ENCODE measurements at places on chromosomes 5 and 9.

DNA sequence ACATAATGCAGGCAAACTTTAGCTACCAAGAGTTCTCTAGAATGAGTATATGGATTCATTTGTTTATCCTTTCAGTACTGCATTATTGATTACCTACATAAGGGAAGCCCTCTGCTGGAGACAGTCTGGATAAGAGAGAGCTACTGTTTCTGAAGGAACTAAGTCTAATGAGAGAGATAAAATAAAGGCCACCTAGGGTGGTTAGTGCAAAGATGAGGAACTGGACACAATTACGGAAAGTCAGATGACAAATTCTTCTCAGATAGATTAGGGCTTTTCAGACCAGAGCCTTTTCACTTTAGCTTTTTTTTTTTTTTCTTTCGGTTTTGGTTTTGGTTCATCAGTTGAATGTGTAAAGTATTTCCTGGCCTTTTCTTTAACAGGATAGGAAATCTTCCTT lies 31.3 kb downstream of the ISOC1 start:
- DNase-seq, result no peak

- no peak for DNase-seq
Measured at GRCh38 chr5:50302815-50303490, 138.1 kb downstream of the EMB start.

- DNase-seq, result peak; percentile 62
Measured at GRCh38 chr5:128062172-128062746, 21.3 kb upstream of the SLC12A2 start.

DNA sequence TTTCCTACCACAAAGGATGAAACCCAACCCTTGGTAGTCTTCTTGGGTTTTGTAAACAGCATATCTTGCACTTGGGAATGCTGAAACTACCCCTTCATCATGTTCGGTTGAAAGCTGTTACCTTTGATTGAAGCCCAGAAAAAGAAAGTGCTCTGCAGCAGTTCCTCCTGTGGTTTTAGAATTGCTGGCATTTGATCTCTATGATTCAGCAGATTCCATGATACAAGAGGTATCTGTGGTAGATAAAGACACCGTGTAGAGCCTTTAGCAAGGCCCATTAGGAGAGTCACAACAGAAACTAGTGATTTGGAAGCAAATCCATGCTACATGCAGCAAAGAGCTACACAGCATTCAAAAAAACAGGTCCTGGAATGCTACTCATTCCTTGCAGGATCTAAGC lies 557.0 kb downstream of the TLE1 start:
- no peak for DNase-seq

DNA sequence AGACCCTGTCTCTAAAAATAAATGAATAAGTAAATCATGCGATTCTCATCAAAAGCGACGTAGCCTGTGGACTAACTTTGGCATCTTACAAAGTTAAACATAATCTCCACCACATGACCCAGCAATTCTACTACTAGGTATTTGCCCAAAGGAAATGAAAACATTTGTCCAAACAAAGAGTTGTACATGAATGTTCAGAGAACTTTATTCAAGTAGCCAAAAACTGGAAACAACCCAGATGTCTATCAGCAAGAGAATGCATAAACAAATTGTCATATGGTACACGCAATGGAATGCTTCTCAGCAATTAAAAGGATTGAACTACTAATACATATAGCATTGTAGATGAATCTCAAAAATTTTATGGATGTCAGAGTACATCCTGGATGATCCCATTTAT lies 82.6 kb downstream of the ADRB2 start:
- peak; percentile 62 for DNase-seq

GRCh38 chr9:12702160-12702758 lies 9.1 kb downstream of the TYRP1 start:
- DNase-seq, result no peak

GRCh38 chr5:127993476-127993875 lies 90.1 kb upstream of the SLC12A2 start:
- no peak for DNase-seq

GRCh38 chr9:93238953-93239925 lies 55.3 kb downstream of the WNK2 start:
- no peak for DNase-seq

- DNase-seq, result no peak
Measured at GRCh38 chr5:134536876-134537275, 11.4 kb downstream of the JADE2 start.

DNA sequence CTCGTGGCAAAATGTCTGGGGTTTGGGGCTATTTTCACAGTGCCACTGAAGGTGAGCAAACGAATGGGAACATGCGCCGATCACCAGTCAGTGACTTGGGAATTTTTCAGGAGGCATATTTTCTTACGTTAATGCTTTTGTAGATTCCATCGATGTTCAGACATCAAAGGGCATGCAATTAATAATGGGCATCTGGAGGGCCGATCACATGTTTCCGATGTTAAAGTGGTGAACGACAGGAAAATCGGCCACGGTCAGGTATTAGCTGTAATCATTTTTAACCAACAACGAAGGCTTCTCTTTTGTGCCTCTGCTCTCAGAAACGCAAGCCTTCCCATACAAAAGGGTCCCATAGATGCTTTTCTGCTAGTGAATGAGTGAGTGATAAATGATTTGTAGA lies 155.0 kb upstream of the PITX1 start:
- no peak for DNase-seq

DNA sequence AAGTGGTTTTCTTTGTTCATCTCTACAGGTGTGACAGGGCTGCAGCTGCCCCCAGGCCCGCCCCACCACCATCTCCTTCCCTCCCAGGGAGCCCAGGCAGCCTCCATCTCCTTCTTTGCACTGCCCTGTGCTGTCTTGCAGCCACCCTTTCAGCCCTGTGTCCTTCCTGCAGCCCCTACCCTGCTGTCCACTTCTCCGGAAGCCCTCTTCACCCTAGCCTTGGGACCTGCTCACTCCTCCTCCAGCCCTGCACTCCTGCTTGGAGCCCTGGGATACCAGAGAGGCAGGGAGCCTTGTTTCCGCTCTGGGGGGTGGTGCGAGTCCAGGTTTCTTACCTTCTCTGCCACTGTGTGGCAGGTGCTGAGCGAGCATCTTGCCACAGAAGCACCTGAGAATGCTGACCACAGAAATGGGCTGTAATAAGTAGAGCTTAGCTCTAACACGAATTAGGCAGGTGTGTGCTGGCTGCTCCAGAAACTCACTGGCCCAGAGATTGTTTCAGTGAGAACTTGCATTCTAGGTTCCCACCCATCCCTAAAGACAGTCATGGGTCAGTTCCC lies 51.3 kb upstream of the GADD45G start:
- DNase-seq, result no peak

DNA sequence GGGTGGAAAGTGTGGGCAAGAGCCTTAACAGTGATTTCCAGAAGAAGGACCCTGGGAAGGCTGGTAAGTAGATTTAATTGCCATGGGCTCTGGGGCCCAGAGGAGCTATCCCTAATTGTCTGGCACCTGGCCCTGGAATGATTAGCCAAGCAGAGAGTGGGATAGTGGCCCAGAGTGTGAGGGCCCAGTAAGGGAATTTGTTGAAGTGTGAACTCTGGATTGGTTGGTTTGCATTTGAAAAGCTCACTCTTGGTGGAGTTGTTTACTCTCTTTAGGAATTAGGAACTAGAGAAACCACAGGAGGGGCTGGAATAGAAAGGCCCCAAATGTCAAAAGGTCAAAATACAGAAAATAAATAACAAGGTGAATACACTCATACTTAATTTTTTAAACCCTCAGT lies 207.1 kb downstream of the GABRG2 start:
- no peak for DNase-seq

- DNase-seq, result no peak
Measured at GRCh38 chr5:62680121-62680520, 101.5 kb downstream of the LRRC70 start.

DNA sequence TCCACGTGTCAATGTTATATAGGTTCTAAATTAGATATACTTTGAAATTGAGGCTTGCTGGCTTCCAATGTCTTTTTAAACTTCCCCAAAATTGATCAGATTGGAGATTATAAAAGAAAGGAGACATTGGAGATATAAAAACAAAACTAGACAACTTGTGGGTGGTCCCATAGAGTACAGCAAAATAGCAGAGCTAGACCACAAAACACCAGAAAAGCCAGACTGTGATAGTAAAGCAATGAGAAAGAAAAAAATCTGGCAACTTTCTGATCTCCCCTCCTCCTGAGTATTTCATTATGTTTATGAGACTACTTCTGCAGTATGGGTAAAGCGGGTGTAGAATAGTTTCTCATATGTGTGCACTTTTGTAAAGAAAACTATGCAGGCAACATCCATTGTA lies 713.8 kb upstream of the MEF2C start:
- no peak for DNase-seq

GRCh38 chr9:27362447-27363210 lies 65.7 kb upstream of the EQTN start:
- DNase-seq, result no peak

DNA sequence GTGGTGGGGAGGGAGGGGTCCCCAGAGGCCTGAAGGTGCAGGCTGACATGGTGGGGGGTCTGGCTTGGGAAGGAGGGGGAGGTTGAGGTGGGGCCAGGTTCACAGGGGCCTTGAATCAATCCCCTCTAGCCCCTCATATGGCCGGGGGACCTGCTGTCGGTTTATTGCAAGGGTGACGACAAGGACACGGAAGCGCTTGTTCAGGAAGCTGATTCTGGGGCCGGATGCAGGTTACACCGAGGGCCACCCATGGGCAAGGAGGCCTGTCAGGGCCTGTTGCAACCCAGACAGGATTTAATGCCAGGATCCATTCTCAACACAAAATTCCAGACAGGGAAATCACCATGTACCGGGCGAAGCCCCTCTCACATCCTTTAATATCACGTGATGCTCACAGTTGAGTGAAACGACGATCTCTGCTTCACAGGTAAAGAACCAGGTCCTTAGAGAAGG lies 41.6 kb upstream of the SYNPO start:
- no peak for DNase-seq

DNA sequence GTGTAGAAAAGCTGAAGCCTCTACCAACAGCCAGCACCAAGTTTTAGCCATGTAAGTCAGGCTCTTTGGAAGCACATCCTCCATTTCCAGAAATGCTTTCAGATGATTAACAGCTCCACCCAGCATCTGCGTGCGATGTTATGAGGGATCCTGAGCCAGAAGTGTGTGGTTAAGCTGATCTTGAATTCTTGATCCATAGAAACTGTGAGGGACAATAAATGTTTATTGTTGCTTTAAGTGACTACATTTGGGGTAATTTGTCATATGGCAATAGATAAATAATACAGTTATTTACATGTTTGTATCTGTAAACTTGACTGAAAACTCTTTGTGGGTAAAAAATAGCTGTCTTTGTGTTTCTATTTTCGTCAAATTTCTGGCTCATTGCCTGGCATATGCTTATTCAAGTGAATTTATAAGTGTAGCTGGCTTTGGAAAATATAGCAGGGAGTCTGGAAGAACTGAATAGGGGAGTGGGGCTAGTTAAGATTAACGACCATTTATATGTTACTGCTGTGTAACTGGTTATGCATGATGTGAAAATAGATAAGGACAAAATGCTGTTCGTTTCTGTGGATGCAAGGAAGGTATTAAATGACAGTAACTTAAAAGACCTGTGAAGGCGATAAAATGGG lies 234.1 kb downstream of the LRRC70 start:
- no peak for DNase-seq

DNA sequence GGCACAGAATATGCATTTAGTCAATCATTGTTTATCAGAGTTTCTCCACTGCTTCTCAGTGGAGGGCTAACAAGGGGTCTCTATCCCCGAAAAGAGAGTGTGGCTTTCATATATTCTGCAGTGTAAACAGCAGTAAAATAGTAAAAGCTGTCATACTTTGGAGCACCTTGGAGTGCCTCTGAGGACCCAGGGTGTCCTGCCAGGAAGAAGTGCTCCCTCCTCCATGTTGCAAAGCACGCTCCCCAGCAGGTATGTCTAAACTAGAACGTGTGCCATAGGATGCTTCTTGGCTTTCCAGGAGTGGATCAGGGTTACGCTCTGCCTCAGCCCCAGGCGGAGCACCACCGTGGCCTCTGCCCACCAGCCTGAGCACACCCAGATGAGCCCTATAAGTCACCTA lies 8.5 kb upstream of the TJP2 start:
- no peak for DNase-seq

GRCh38 chr9:259405-260404 lies 45.0 kb downstream of the DOCK8 start:
- no peak for DNase-seq

GRCh38 chr9:126695186-126695585 lies 81.5 kb downstream of the LMX1B start:
- DNase-seq, result no peak

DNA sequence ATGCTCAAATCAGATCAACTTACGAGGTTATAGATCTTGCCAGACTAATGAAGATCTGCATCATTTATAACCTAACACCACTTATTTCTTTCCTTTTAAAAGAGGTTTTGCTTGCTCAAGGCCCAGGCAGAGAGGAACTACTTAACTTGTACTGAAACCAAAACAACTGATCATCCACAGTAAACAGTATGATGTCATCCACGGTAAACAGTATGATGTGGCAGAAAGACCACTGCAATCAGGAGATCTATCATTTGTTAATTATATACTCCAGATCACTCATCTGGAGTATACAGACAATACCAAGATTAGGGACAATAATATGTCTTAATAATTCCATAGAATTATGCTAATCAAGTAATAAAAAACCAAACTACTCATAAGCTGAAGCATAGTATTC lies 116.8 kb downstream of the ADAMTS6 start:
- DNase-seq, result no peak

DNA sequence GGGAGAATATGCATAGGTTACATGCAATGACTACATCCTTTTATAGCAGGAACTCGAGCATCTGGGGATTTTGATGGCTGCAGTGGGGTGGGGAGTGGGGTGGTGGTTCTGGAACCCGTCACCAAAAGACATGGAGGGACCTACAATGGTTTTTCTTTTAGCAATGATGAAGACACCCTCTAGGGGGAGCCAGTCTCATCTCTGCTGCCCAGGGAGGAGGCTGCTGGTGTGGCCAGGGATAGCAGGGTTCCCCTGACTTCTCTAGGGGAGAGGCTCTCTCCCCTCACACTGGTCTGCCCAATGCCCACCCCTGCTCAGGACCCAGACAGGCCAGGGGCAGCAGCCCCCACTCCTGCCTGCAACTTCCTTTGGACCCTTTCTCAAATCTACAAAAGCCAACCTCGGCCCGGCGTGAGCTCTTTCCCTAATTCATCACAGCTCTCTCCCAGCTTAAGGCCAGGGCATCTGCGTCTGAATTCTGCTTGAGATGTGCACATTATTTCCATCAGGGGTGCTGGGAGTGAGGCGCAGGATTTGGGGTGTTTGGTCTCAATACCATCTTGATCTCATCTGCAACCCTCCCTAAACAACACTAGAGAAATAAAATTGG lies 73.6 kb upstream of the RETREG1 start:
- DNase-seq, result no peak

GRCh38 chr9:123453831-123454321 lies 97.9 kb downstream of the CRB2 start:
- DNase-seq, result no peak

GRCh38 chr5:54713923-54714581 lies 196.5 kb downstream of the SNX18 start:
- DNase-seq, result no peak
